ENCODE measurements at places on chromosomes 12 and 14.

DNA sequence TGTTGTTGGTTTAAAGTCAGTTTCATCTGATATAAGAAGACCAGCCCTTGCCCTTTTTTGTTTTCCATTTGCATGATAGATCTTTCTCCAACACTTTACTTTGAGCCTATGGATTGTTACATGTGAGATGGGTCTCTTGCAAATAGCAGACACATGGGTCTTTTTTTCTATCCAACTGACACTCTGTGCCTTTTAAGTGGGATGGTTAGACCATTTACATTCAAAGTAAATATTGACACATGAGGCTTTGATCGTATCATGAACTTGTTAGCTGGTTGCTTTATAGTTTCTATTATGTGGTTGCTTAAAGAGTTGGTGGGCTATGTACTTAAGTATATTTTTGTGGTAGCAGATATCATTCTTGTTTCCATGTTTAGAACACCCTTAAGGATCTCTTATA, 213.4 kb upstream of the G2E3 start:
- no peak for DNase-seq

GRCh38 chr14:89424241-89424640, 7.2 kb upstream of the FOXN3 start:
- DNase-seq = no peak

- DNase-seq = no peak
Measured at GRCh38 chr12:117119592-117120198, 20.5 kb upstream of the TESC start.

DNA sequence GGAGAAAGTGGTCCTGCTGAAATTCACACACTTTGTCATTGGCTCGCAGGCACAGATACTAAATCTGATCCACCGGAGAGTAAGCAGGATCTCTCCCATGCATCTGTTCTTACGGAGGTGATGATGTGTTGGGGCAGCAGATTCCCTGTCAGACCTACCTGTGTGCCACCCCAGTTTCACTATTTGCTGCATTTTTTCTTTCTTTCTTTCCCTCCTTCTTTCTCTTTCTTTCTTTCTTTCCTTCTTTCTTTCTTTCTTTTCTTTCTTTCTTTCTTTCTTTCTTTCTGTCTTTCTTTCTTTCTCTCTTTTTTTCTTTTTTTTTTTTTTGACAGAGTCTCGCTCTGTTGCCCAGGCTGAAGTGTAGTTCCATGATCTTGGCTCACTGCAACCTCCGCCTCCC, 37.4 kb downstream of the WSCD2 start:
- no peak for DNase-seq

GRCh38 chr14:100604709-100605108, 17.5 kb upstream of the BEGAIN start:
- no peak for DNase-seq

Measured in left forelimb (tissue), 1 donor.